ENCODE measurements at places on chromosomes 4 and X.

- no peak for DNase-seq
Measured at GRCh38 chr4:8435656-8436121, 4.8 kb downstream of the ACOX3 start.

DNA sequence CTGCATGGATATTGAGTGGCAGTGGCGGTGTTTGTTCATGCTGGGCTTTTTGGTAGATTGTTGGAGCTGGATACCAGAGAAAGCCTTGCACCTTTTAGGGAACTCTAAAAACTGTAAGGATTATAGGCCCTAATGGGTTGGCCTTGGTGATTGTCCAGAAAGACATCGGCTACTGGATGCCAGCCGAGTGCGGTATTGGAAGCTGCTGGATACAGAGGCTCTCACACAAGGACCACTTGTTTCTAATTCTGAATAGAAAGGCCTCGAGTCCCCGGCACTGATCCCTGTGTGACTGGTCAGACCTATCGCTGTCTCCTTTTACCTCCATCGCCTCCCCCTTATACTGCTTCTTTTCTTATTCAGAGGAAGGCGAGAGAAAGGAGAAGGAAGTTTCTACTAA is 27.3 kb upstream of the SCOC start:
- no peak for DNase-seq

GRCh38 chrX:125003746-125004446 is 315.8 kb upstream of the TEX13C start:
- no peak for DNase-seq

GRCh38 chr4:20787940-20788665 is 87.8 kb downstream of the PACRGL start:
- no peak for DNase-seq

DNA sequence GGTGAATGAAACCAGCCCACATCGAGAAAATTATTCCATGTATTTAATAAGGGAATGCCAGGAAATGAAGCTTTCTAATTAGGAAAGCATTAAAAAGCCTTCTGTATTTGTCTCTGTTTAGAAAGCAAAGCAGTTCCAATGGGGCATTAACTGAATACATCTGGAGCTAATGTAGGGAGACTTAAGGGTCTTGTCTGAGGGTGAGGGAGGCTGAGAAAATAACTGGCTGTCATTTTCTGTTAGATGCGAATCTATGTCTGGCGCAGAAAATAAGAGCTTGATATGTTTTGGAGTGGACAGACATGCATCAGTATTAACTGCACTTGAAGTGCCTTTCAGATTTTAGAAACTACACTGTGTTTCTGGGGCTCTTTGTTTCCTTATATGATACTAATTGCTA is 111.3 kb downstream of the KLHL8 start:
- no peak for DNase-seq

All from spinal cord (tissue), 10 donors.